ENCODE measurements at places on chromosomes 2 and 18.

DNA sequence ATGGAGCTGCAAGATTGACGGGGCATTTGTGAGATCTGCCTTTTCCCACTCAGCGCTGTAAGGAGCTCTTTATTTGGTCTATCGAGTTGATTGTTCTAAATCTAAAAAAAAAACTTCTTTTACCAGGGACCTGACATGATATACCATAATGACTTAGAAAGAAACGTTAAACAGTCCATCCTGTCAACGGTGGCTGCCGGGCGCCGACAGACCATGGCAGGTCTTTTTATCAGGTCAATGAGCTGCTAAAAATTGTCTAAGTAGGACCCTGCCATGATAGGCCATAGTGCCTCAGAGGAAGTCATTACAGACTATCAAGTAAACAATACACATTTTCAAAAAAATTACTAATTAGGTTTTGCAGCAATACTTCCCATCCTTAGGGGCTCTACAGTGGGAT lies 87.9 kb downstream of the KLHL14 start:
- no peak for DNase-seq

GRCh38 chr18:62164855-62165487 lies 21.9 kb downstream of the PIGN start:
- DNase-seq, result no peak

DNA sequence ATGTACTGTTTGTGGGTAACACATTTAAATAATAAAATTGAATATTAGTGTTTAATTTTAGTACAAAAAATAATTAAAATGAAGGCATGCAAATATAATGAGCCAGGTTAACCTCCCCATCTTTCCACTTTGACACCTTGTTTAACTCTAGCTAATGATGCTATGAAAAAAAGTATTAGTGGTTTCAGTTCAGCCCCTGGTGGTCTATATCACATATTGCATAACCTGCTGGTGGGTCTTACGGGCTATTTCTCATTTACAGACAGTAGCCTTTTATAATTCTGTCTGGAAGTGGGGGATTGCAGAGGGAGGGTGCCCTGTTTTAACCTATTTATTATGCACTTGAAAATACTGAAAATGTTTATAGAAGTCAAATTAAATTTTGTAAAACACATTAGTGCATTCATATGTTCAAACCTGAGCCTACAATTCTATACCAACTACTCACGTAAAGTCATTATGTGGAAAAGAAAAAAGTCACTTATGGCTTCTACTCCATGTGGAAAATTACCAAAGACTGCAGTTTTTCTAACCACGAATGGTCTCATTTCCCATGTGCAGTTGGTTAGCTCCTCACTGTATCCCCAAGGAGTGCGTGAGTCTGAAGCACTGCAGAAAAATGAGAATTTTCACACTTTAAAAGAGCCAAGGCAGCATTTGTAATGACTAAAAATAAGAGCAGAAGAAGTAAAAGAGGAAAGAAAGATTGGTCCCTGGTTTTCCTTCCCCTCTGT lies 381.0 kb downstream of the MTX2 start:
- DNase-seq, result no peak

- DNase-seq, result no peak
Observed at GRCh38 chr18:11119959-11120587, 29.3 kb downstream of the PIEZO2 start.

DNA sequence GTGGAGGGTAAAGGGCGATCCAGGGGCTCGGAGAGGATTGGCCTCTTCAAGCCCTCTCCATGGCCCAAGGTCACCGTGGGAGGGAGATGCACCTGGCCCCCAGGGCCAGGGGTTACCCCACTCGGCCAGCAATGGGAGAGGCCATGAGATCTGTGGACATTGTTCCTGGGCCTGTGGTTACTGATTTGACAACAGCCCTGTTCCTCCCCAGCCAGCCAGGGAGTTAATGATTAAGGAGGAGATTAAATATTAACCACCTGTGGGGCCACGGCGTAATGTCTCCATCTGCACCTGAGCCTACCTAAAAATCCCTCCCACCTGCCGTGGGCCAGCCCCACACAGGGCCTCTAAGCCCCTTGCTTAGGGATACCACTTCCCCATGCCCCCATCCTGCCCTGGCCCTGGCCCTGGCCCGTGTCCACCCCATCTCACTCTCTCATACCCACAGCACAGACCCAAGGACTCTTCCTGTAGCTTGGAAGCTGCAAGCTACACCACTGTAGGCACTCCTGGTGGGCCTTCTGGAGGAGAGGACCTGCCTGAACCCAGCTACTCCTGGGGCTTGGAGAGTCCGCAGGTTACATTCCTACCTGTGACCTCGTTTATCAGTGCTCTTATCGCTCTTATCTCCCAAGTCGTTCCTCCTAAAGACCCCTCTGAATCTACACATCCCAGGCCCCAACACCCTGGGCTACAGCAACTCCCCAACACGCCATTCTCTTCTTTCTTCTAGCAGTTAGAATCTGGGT lies 32.1 kb downstream of the ZFP36L2 start:
- DNase-seq, result no peak

GRCh38 chr2:142973822-142974207 lies 96.4 kb downstream of the KYNU start:
- DNase-seq, result no peak

DNA sequence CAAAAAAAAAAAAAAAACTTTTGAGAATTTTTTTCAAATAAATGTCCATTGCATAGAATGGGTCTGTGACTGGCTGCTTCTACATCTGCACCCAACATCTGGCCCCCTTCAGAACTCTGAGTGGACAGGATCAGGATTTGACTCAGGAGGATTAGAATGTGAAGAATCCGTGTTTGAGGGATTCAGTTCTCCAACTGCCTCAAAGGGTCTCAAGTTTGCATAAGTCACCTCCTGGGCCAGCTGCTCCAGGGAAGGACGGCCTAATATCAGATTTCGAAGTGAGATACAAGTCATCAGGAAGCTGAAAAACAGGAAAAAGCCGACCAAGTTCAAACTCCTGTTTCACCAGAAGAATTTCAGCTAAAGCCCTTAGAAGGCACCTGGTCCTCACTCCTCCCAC lies 10.9 kb downstream of the MAT2A start:
- no peak for DNase-seq

DNA sequence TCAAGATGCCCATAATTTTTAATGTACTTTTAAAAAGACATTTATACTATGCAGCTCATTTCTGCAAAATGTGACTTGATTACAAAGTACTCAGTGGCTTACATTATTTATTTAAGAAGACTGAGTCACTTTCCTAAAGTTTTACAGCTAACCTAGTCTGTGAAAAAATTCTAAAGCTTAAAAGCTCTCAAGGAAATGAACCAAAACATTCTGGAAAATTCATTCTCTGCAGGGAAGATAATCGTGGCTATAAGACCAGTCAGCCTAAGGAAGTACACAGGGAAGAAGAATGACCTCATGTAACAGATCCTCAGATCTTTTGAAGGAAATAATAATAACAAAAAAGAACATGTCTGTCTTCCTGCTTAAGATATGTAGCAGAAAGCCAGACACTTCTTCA lies 232.1 kb upstream of the STK17B start:
- no peak for DNase-seq

DNA sequence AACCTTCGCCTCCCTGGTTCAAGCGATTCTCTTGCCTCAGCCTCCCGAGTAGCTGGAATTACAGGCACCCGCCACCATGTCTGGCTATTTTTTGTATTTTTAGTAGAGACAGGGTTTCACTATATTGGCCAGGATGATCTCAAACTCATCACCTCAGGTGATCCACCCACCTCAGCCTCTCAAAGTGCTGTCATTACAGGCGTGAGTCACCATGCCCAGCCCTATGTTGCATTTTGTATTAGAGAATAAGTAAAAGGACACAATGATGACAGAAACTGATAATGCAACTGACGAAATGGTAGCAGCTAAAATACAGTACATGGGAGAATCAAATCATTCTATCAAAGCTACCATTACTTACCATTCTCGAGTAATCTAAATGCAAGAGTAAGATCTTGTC lies 276.7 kb downstream of the DSEL start:
- no peak for DNase-seq

DNA sequence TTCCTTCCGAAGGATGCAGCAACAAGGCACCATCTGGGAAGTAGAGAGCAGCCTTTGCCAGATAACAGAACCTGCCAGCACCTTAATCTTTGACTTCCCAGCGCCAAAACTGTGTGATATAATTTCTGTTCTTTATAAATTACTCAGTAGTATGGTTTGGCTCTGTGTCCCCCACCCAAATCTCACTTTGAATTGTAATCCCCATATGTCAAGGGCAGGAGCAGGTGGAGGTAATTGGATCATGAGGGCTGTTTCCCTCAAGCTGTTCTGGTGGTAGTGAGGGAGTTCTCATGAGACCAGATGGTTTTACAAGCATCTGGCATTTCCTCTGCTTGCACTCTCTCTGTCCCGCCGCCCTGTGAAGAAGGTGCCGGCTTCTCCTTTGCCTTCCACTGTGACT lies 899.9 kb downstream of the TRIB2 start:
- DNase-seq, result no peak

GRCh38 chr18:36186461-36187192 lies 670 bp upstream of the MOCOS start:
- DNase-seq, result no peak

DNA sequence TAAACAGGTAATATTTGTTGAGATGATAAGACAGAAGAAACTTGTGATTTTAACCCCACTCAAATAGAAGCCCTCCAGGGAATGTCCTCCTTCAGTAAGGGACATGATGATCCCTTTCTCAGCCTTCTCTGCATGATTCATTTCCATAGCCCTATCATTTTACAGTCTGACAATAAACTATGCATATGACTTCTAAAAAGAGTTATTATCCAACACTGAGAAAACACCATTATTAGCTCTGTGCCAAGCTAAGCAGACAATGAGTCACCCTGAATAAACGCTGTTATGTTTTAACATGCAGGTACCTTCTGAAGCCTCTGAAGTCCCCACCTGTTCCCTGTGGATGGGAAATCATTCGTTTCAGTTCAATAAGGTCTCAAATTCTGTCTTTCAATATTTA lies 54.7 kb downstream of the DTNB start:
- no peak for DNase-seq

GRCh38 chr2:170819680-170820664 lies 3.3 kb downstream of the GAD1 start:
- DNase-seq, result no peak

DNA sequence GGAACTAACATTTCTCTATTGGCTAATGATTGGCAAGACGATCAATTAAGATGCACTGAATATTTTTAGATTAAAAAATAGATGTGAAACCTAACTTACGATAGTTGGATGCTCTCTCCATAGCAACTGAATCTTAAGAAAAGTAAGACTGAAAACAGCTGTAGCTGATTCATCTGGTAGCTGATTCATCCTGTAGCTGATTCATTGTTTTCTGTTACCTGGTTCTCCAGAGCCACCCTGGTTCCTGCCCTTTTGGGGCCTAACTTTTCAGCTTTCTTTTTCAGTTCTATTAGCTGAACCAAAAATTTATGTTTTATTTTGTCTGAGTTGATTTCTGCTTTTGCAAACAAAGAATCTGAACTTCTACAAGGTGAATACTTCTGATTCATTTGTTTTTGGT lies 22.7 kb upstream of the SPR start:
- peak; percentile 80 for DNase-seq

GRCh38 chr2:30487603-30488002 lies 40.6 kb downstream of the LCLAT1 start:
- DNase-seq, result no peak

- no peak for DNase-seq
Observed at GRCh38 chr2:198453866-198454265, 649.5 kb downstream of the PLCL1 start.

- DNase-seq, result peak; percentile 57
Observed at GRCh38 chr18:49898421-49898820, 85.1 kb upstream of the ACAA2 start.

DNA sequence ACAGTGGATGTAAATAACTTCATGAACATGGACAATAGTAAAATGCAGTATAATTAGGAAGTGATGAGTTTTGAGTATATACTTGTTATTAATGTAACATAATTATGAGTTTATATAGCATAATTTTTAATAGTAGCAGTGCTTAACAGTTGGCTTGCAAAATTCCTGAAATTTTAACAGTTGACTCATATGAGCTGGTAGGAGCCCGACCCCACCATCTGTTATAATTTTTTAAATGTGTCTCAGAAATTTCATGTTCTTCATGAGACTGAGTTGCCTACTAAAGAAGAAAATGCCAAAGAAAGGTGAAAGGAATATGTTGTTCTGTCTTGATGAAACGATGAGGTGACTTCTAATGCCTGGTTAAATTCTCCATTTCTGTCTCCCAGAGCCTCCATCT lies 62.6 kb downstream of the ITGB1BP1 start:
- no peak for DNase-seq

DNA sequence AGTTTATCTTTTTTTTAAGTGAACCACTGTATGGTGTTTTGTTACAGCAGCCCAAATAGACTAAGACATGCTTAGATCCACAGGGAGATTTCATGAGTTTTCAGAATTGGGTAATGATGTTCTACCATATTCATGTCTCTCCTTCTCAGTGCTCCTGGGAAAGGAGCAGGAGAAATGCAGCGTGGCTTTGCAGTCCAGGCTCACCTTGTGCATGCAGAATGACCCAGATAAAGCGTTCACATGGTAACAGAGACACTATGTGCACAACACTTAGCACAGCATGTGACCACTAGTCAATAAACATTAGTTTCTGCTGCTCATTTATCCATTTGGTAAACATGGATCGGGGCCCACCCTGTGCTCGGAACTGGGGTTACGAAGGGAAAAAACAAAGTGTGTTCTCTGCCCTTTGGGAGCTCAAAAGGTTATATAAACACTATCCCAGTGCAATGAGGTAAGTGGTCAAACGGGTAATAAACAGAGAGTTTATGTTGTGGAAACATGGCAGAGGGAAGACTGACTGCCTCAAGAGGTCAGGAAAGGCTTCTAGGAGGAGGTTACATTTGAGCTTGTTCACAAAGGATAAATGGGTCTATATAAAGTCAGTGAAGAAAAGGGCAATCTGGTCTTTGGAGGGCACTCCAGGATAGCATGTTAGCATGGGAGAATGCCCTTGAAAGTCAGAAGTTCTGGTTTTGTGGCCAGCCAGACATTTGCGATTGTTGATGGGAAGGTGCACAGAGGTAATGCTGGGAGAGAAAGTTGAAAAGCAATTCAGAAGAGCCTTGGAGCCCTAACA lies 299.2 kb downstream of the TDRD15 start:
- DNase-seq, result no peak

- no peak for DNase-seq
Observed at GRCh38 chr2:3146772-3147650, 230.6 kb downstream of the EIPR1 start.

DNA sequence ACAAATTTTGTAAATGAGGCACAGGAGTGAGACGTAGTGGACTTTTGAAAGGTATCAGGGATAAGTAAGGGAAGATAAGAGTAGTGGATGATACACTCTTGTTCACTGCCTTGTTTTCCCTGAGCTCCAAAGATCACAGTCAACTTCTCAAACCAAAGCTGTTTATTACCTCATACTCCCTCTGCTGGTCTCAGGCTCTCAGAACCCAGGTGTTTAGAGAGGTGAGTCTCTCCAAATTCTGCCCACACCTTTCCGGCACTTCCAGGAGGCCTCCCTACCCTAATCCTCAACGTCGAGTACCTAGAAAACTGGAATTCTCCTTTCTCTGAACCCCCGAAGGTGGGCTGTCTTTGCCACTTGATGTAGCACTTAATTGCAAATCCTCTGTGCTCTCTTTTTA lies 621.1 kb downstream of the BCL11A start:
- no peak for DNase-seq

- no peak for DNase-seq
Observed at GRCh38 chr2:146241023-146241422, 1603.8 kb upstream of the ACVR2A start.

- no peak for DNase-seq
Observed at GRCh38 chr18:36211612-36212065, 24.3 kb downstream of the MOCOS start.
